ENCODE measurements at places on chromosomes 7 and 10.

- no peak for DNase-seq
Observed at GRCh38 chr7:47693216-47693615, 111.3 kb upstream of the TNS3 start.

DNA sequence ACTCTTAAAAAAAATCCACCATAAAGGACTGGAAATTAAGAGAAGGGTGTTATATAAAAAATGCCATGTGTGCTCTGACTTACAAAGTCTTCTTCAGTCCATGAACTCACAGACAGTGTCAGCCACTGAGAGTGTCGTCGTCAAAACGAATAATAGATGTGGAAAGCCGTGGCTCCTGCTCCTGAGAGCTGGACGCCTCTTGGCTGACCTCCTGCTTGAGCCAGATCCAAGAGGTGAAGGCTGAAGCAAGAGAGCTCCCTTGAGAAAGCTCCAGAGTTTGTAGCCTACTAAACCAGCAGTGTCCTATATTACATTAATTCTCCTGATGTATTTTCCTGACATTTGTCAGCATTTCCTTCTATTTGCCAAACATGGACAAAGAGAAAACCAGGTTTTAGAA, 234.3 kb upstream of the C7orf33 start:
- DNase-seq, result no peak

DNA sequence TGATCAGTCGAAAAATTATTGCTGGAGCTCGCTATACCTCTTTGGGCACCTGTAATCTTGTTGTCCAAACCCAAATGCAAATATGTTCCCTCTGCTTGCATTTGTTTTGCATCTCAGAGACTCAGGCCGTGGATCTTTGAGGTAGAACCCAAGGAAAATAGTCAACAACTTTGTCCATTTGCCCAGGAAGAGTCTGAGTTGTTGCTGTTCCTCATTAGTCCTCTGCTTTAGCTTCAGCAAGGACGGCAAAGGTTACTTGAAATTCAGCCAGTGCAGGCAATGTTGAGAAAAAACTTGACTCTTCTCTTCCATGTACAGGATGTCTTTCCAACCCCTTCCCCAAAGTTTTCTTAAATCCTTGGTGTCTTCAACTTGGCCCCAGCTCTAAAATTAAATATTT, 45.8 kb downstream of the PDK4 start:
- DNase-seq, result no peak

DNA sequence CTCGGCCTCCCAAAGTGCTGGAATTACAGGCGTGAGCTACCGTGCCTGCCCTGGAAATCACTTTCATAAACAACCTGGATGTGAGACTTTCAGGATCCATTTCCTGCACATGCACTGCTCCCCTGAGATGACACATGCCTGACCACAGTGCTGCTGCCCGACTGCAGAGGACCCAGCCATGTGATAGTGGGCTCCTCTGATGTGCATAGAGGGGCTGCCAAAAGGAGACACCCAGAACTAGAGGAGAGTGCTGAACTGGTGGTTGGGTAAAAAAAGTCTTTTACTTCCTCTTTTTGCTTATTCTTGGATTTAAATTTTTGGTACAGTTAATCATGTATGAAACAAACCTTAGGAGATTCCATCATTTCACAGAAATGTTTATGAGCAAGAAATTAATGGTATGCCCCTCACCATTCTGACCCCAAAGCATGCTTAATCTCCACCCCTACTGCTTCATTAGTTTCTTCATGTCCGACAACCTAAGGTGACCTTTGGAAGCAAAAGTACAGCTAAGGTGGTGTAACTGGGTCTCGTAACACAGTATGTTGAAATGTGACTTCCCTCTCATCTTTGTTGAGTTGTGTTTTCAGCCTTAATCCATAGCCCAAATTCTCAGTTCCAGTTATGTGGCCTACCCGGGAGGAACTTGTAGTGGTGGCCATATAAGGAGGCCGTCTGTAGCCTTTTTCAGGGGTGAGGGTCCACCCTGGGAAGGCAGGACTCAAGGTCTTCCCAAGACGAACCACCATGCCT, 111.1 kb downstream of the RNF216 start:
- peak; percentile 86 for DNase-seq

Measured in suppressor macrophage (primary cell).